ENCODE measurements at places on chromosomes 5 and 9.

GRCh38 chr9:98818764-98819163 is 11.3 kb downstream of the GALNT12 start:
- no peak for DNase-seq

DNA sequence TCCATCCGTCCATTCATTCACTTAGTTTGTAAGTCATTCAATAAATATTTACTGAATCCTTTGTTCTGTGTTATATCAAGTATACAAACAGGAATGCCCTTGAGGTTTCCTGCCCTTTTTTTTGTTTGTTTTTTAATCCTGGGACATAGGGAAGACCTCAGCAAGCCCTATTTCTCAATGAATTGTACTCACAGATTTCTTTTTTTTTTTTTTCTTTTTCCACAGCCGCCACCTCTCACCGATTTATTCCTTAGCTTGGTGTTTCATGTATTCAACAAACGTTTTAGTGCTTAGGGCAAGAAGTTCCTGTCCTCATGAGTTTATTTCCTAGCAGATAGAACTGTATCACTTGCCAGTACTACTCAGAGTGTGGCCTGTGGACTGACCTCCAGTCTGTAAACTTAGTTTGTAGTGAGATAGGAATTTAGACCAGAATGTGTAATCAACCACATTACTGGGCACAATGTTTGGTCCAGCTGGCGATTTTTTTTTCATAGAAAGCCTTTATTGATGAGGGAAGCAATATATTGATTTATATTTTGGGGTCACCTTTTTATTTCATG is 35.4 kb upstream of the C5orf47 start:
- no peak for DNase-seq

DNA sequence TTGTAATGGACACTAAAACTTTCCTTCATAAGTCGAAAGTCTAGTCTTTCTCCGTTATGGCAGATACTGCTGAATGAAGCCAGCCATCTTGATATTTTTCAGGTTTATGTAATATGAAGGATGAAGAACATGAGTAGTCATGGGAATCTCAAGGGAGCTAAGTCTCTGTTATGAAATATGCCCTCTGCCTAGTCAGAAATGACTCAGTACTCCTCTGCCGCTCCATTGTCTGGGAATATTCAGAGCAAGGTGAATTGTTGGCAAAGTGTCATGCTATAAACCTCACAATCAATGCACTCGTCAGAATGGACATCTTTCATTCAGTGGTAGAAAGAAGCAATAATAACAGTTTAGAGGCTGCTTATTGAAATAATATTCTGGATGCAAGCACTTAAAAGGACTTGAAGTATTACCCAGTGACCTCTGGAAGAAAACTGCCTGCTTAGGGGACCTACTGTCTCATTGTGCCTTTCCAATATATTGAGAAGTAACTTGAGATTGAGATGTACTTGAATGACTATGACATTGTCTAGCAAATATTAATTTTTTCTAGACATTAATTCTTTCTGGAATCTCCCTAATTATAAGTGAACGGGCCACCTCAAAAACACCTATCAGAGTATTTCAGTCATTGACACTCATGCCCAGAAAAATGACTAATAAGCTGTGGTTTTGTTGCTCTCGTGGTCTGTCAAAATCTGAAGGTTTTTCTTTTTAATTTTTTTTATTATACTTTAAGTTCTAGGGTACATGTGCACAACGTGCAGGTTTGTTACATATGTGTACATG is 1011.5 kb upstream of the ACO1 start:
- DNase-seq: no peak

- peak; percentile 8 for DNase-seq
Measured at GRCh38 chr5:142798099-142798770, 28.1 kb downstream of the ARHGAP26 start.

GRCh38 chr5:68688547-68688946 is 405.3 kb upstream of the SLC30A5 start:
- no peak for DNase-seq

GRCh38 chr9:107883496-107884124 is 394.0 kb upstream of the KLF4 start:
- no peak for DNase-seq

DNA sequence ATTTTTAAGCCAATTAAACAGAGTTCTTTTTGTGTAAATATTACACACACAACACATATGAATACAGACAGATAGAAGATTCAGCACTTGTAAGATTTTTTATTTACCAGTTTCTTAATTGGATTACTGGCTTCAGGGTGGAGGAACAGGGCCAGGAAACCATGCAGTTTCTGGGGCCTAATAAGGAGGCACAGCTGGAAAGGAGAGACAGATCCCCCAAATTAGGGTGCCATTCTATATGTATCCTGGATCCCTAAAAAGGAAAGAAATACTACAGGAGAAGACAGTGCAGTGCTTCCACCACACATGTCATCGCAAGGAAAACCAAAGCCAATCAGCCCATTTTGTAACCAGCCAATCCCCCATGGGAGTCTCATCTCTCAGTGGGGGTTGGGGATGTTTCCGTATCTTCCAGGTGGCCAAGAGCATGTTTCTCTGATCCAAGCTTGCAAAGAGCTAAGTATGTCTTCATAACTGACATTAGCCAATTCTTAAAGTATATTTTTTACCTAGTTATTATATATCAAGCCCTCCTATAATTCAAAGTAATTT is 15.8 kb upstream of the ABO start:
- DNase-seq: no peak

DNA sequence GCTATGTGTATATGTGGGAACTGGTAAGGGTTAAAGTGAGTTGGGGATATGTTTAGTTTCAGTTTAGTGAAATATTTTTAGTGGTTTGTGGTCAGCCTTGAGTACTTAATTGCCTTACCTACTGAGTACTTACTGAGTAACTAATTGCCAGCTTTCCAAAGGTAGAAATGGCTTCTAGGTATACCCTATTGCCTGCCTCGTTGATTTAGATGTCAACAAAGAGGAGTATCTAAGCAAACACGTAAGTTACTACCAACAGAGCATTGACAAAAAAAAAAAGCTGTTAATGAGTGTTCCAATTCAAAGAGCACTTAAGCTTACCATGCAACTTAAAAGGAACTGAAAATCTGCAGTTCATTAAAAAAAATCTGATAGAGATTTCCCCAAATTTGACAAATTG is 8.8 kb downstream of the ATP10B start:
- DNase-seq: no peak

- no peak for DNase-seq
Measured at GRCh38 chr5:62093976-62094375, 212.0 kb upstream of the KIF2A start.

DNA sequence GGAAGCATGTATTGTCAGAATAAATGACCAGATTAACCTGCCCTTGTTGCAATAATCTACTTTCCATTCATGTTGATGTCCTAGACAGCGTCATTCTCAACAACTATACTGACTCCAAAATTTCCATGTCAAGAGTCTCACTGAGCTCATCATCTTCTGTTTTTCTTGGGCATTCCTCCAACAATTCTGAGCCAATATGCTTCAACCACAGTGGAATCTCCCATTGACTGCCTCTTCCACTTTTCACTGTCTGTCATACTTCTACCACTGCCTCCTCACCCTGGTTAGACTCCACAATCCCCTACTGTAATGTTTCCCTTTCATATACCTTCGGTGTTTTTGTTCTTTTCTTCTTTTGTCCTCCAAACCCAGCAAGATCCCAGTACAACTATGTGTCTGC is 162.8 kb downstream of the TLE1 start:
- no peak for DNase-seq

DNA sequence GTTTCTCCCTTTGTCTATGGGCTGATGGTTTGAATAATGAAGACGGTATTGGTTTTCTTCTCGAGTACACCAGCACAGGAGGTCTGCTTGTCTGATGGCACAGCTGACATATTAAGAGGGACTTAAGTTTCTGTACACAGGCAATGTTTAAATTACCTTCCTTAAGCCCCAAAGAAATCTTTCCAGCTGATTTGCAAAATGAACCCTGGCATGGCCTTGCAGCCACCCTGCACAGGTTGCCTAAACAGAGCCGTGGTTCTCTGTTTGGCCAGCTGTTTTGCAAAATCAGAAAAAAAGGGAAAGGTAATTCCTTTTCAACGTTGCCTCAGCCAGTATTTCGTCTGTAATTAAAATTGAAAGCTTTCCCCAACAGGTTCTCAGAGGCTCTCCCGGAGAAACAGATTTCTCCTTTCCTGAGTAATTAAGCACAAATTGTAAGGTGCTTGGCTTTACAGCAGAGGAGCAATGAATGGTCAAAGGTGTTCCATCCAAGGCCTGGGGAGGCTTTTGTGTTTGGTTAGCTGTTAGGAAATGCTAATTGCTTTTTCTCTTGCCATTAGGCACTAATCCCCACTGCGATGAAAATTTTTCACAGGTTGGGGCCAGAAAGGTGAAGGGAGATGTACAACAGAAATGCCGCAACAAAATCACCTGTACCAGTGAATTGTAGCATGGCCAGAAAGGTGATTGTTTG is 138.9 kb downstream of the RASEF start:
- no peak for DNase-seq

- no peak for DNase-seq
Measured at GRCh38 chr9:125961072-125961471, 213.9 kb downstream of the PBX3 start.

DNA sequence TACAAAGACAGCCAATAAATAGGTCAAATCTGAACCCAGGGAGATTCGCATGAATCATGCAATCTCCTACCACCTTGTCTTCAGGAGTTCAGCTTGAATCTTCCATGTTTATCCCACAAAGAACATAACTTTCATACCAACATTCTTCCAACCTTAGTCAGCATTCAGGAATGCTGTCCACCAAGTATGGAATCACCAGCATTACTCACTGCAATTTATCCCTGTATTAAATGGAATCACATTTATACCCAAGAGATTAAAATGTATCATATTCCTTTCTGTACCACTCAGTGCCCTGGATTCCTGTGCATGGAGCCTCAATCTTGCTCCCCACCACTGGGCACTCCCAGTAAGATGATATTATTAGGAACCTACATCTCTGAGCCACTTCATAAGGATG is 162.6 kb downstream of the GLIS3 start:
- no peak for DNase-seq

DNA sequence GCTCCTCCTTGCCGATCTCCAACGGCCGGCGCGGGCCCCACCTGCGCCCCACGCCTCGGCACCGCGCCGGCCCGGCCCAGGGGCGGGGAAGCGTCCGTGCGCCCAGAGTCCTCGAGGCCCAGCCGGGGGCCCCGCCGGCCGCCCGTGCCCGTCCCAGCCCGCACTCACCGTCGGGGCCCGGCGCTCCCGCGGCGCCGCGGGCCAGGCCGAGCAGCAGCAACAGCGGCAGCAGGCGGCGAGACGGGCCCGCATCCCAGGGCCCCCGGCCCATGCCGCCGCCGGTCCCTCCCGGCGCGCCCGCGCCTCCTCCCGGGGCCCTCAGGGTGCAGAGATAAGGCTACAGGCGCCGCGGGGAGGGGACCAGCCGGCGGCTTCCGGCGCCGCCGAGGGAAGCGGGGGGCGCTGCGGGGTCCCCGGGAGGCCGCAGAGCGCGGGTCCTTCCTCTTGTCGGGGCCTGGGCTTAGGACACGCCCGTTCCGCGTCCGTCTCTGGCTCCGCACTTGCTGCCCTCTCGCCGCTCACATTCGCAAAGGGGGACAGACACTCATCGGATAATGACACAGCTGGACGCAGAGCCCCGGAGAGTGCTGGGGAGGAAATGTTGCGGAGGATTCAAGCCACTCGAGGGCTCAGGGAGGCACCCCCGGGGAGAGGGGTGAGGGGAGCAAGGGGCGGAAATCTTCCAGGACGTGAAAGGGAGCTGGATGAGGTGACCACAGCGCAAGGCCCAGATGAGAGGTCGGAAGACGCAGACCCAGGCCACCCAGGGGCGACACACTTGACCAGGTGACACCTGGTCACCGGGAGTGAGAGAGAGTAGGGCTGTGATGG is at the start of gene SUSD1:
TSS of gene SUSD1 (minus strand) at position 333 of the 831 bp plus-strand sequence. CDS start at position 271, 62 bp downstream.
- DNase-seq: peak; percentile 18

DNA sequence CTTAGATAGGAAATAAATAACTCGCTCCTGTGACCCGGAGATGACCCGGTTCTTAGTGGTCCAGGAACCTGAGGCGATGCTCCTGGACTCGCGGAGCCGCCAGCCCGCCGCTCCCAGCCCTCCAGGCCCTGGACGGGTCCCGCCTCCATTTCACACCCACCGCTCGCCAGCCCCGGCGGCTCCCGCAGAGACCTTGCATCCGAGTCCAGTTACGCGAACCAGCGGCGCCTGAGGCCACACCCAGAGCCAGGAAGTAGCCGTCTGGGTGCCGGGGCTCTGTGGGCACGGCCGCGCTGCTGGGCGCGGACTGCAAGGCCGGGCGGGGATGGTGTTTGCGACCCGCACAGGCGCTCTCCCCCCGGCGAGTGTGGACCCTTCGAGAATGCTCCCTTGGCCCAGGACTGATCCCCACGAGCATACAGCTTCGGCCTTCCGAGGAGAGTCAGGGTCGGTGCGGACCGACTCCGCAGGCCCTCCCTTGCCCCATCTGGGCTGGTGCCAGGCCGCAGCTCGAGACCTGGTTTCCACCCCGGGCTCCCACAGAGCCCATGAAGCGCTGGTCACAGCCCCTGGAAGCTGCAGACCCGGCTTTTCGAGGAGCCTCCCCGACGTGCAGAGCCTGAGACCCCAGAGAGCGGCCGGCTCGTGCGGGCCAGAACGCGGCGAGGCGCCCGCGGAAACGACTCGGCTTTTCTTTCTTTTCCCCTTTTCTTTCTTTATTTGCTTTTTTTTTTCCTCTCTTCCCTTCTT is 5.2 kb upstream of the BARX1 start:
- no peak for DNase-seq

DNA sequence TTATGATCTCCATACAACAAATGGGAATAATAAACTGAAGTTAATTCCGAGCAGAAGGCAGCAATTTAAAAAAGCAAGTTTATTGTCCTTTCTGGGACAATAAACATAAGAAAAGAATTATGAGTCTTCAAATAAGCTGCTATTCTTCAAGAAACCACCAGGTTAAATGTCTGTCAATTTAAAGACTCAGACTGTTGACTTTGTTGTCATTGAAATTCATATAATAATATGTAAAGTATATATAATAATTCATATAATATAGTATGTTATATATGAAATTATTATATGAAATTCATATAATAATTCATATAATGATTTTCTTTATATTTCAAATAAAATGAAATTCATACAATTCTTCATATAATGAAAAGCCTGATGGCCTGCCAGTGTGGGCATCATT is 497.5 kb upstream of the RGMB start:
- no peak for DNase-seq

DNA sequence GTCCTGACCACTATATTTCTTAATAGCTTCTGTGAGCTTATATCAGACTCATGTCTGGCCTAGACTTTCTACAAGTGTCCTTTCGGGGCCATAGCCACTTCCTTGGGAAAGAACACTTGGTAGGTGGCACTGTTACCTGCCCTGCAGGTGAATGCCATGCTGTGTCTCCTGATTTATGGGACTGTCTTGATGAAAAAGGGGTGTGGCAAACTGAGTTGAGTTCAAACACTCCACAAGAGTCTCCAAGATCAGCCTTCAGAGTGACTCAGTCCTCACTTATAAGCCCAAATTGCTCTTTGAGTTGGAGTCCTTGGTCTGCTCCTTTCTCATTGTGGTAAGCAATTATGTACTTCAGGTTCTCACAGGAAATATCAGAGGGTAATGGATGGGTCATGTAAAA is 9.9 kb upstream of the ANKHD1 start:
- no peak for DNase-seq

- no peak for DNase-seq
Measured at GRCh38 chr5:176629317-176629852, 949 bp downstream of the SNCB start.

- DNase-seq: no peak
Measured at GRCh38 chr5:14105718-14106410, 37.3 kb upstream of the TRIO start.

GRCh38 chr5:80128141-80128540 is 93.0 kb downstream of the THBS4 start:
- DNase-seq: no peak
